Fibroblast of the aortic adventitia (primary cell): ENCODE measurements at places on chromosomes 3 and 15.

GRCh38 chr15:37034835-37035748 is 65.3 kb downstream of the MEIS2 start:
- DNase-seq, result no peak

DNA sequence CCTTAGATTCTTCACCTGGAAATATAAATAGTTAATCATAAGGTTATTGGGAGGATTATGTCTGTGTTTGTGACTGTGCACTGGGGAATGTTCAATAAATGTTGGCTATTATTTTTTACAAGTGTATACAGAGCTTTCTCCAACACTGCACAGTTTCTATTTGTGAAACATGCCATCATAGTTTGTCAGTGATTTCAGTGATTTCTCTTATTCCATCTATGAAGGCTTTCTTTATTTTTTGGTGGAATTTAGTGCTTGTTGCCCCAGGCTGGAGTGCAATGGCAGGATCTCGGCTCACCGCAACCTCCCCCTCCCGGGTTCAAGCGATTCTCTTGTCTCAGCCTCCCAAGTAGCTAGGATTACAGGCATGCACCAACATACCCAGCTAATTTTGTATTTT is 545.0 kb upstream of the GRM7 start:
- no peak for DNase-seq

DNA sequence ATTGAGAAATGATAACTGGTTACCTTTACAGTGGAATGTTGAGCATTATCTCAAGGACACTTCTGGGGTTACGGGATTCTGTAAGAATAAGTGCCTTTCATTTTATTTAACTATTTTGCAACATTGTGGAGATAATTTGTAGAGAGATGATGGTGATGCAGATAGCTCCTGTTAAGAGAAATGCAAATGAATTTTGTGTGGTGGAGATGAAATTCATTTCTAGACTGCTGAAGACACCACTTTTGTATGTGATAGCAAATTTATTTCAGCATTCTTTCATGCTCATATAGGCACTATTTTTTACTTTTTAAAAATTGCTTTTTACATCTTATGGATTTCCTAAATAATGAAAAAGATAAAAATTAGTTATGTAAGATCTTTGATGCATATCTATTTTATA is 463.3 kb upstream of the CBLB start:
- DNase-seq, result no peak

- DNase-seq, result no peak
Measured at GRCh38 chr3:53493963-53494791, at the start of gene CACNA1D. CACNA1D (plus strand) TSS chr3:53494611; CDS start chr3:53495167, 556 bp downstream.

DNA sequence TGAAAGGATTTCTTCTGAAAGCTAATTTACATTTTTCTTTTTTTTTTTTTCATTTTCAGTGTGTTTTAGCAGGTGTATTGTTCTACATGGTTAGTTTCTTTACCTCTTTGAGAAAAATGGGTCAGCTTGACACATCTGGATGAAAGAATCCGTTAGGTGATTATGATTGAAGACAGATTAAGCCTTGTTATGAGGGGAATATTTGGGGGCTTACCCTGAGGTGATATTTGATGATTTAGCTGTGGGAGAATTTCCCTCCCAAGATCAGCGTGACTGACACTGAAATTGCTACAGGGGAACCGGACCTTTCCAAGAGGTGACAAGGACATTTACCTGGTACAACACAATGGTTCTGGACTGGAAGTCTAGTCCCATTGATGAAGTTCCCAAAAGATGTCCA is 147.5 kb downstream of the NFKBIZ start:
- no peak for DNase-seq

- DNase-seq, result peak; percentile 25
Measured at GRCh38 chr3:146306656-146307455, 56.0 kb upstream of the PLSCR4 start.

DNA sequence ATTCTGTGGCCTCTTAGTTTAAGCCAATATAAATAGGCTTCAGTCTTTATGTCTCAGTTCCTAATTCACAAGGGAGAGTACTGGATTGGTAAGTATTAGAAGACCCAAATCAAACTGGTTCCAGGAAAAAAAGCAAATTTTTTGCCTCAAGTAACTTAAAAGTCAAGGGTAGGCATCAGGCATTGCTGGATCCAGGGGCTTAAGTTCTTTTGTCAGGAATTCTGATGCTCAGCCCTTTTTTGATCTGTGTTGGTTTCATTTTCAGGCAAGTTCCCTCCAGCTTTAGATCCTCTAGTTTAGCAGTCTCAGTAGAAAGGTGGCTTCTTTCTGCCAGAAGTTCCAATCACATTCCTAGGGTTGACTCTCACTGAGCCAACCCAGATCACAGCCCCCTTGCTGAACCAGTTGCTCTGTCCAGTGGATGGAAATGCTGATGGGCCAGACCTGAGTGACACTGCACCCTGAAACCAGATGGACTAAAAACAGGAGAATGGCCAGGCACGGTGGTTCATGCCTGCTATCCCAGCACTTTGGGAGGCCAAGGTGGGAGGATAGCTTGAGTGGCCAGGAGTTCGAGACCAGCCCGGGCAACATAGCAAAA is 253.5 kb downstream of the SHQ1 start:
- no peak for DNase-seq

- peak; percentile 56 for DNase-seq
Measured at GRCh38 chr3:134449277-134449676, 36.5 kb downstream of the ANAPC13 start.

GRCh38 chr3:188662214-188662613 is 508.3 kb downstream of the LPP start:
- DNase-seq, result no peak

DNA sequence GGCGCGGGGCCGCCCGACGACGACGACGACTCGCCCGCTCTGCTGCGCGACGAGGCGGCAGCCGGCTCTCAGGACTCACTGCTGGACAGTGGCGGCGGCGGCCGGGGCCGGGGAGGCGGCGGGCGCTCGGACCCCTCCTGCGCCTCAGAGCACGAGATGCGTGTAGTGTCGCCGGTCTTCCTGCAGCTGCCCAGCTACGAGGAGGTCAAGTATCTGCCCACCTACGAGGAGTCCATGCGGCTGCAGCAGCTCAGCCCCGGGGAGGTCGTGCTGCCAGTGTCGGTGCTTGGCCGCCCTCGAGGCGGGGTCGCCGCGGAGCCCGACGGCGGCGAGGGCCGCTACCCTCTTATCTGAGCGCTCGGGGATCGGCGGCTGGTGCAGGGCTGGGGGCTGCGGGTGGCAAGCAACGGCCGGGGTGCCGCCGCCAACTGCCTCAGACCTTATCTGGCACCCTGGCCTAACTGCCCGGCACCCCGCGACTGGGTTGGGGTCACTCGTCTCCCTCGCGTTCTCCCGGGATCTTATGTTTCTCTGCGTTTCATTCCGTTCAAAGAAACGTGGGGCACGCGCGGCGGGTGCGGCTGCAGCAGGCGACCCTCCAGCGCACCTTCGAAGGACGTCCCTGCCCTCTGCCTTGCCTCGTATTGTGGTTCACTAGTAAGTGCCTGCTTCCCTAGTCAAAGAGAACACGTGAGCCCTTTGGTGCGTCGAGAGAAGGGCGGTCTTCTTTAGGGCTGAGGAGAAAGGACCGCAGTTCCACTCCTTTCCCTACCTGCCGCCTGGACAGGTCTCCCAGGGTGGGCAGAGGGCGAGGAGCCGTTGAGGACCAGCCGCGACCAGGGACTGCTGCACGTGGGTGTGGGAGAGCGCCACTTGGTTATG is 1.0 kb downstream of the C3orf80 start:
- DNase-seq, result no peak

DNA sequence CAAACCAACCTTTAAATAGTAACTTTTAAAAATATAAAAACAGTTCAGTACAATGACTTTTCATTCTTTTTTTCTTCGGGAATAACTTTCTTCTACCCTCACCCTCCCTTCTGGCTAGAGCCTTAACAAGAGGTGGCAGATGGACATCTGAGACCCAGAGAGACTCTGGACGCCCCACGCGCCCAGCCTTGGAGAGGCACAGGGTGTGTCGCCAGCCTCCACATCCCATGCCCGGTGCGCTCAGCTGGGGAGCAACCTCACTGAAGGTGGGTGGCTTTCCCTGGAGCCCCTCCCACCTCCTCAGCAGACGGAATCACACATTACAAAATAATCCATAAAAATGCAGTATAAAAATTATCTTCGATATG is 49.5 kb downstream of the TLE3 start:
- no peak for DNase-seq

DNA sequence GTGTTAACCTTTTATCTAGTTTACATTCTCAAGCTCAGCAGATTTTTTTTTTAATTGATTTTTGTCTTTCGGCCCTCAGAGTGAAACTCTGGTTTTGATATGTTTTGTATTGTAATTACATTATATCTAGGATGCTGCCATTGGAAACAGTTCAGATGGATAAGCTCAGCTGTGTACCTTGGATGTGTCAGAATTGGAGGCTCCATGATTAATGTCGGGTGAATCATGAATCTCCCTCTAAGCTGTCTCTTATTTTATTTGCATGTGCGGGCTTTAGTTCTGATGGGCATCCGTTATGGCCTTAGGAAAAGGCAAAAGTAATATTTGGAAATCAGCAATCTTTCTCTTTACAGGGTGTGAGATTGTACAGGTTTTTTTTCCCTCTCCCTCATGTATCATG is 4.2 kb downstream of the PTPRG start:
- DNase-seq, result no peak

DNA sequence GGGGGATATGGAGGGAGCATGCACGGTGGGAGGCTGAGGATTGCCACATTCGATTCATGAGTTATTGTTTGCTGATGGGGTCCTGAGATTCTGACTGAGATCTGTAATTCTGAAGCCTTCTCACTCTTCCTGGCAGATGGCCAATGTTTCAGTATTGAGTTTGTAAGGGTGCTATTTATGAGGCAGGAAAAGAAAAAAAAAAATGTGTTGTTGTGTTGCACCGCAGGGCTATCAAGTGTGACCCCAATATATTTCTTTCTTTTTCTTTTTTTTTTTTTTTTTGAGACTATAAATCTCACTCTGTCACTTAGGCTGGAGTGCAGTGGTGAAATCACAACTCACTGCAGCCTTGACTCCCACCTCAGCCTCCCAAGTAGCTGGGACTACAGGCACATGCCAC is 3.2 kb upstream of the SENP2 start:
- DNase-seq, result no peak

DNA sequence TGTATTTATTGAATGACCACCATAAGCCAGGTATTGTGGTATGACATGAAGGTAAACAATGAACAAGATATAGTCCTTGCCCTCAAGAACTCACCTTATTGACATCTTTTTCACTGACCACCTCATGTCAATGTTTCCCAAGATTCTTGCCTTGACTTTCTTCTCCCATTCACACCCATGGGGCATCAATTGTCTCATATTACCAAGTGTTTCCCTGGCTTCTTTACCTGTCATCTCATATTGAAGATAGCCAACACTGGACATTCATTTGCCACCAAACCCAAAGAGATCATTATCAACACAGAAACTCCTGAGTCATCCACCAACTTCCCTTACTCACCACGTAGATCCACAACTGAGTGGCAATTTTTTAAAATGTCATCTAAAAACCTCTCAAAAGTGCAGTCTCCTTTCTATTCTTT is 2.2 kb downstream of the EFHB start:
- DNase-seq, result no peak

DNA sequence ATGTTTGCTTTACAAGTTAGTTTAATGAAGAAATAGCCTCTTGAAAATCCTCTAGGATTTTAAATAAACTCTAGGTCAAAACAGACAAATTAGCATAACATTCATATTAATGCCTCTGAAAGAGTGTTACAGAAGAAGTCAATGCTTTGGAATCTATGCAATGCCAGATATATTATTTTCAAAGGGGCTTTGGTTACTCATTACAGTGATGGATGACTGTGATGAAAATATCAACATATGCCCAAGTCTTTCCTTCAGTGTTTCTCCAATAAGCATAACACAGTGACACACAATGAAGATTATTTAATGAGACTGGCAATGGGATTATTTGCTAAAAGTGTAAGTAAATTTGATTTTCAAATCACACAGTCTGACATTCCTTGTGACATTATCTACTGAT is 1247.2 kb downstream of the ROBO2 start:
- DNase-seq, result no peak

DNA sequence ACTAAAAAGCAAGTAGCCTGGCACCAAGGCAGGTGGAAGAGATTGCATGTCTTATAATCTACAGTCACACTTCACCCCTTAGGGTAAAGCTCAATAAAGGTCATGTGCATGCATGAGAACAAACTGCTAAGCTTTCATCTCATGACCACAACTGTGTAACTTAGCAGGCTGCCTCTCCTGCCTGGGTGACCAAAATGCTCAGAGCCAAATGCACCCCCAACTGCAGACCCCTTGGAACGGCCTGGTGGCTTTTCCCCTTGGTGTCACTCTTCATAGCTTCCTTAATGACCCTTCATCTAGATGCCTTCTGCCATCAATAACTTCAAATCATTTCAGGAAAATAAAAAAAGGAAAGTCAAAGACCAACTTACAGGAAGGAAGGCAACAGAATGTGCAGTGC is 88.1 kb downstream of the ADAMTS17 start:
- no peak for DNase-seq

DNA sequence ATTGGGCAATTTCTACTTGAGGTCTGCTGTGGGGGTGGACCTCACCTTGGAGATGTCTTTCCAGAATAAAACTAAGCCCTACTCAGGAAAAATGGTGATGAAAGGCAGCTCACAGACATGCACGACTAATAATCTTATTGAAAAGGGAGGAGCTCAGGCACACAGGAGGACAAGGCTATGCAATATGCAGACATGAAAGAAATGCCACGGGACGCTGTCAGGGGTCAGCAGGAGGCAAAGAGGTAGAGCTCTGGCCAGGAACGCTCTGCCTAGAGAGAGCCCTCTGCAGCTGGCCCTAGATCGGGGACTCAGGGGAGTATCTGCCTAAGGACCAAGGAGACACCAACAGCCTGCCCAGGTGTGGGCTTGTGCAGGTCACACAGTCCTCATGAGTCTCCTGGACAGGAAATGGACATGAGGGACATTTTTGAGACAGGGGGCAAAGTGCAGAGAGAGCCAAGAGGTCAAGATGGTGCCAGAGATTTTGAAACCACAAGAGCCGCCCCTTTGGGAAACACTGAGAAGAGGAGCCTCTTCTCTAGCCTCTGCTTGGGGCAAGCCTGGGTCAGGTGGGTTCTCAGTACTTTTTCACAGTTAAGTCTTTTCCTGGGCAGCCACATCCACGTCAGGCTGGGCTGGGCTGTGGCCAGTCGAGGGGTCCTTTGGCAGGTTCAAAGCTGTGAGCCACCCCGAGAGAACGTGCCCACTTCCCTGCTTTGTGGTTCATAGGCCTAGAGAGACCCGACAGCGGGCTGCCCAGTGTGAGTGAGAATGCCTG is 23.2 kb downstream of the EAF1 start:
- no peak for DNase-seq

DNA sequence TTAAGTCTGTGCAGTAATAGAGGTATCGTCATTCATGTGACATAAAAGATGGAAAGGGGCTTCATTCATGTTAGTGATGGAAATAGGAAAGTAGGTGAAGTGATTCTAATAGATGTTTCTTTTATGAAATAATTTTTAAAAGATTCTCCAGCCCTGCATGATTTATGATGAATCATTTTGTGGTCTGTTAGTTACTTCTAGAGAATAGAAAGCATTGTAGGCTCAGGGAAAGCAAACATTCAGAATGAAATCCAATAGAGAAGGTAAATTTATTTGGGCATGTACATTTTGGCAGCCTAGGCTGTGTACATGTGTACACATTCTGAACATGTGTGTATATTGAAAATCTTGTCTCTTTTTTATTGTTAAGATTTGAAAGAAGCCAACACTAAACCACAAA is 23.1 kb downstream of the PPARG start:
- peak; percentile 22 for DNase-seq

GRCh38 chr3:102225407-102226132 is 209.2 kb upstream of the ZPLD1 start:
- DNase-seq, result peak; percentile 89
